ENCODE measurements at places on chromosomes 4 and X. TPM values are rescaled to one million over a fixed set of nuclear protein-coding genes. Genes with fewer than 3 reads are reported as not detected.

DNA sequence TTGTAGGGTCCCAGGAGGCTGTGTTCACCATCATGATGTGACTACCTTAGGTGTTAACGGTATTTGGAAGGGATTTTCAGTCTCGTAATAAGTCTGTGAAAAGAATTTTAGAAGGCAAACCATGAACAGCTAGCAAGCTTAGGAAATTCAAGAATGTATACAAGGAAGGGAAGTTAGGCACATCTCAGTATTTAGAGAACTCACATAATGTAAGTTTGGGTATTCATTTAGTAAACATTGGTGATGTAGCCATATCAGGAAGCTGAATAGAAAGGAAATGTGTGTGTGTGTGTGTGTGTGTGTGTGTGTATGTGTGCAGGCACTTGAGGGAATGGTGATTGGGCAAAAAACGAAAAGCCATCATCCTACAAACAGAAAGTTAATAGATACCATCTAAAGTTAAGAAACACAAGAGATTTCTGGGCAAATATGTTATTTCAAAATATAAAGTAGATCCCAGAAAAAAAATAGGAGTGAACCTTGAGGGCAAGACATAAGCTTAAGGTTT, 34.7 kb upstream of the PRKX start:
- no peak for DNase-seq

DNA sequence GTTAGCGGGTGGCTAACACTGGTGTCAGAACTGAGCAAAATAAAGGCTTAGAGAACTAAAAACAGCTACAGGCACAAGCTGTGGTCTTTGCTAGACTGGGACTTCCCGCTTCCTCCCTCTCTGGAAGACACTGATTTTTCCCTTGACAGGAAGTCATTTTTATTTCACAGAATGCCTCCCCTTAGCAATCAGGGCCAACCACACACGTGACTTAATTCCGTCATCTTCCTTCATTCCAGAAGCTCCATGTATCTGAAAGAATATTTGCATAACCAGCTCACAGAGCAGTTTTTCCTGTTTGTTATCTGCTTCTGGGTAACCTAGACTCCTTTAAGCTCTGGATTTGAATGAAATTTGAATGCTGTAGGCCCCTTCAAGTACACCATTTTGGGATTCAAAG, 327.5 kb upstream of the FRG1 start:
- no peak for DNase-seq

DNA sequence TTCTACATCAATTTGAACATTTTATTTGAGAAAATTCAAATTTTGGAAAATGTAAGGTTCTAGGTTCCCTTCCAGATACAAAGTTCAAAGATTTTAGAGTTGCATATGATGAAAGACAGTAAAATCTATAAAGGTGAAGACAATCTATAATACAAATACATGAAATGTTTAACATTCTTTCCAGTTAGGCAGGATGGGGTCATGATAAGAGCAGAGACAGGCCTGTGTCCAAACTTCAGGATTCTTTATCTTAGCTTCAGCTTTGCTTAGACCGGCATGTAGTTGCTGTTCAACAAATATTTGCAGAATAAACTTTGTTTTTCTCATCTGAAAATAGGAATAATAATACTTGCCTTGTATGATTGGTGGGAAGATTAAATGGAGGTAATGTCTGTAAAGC, 4.5 kb upstream of the RPS6KA3 start:
- no peak for DNase-seq

GRCh38 chrX:71301195-71301924, at the start of gene ITGB1BP2:
Gene ITGB1BP2, plus strand, starts transcription at chrX:71301750. Its CDS starts 57 bp downstream, at chrX:71301807.
- DNase-seq = no peak

DNA sequence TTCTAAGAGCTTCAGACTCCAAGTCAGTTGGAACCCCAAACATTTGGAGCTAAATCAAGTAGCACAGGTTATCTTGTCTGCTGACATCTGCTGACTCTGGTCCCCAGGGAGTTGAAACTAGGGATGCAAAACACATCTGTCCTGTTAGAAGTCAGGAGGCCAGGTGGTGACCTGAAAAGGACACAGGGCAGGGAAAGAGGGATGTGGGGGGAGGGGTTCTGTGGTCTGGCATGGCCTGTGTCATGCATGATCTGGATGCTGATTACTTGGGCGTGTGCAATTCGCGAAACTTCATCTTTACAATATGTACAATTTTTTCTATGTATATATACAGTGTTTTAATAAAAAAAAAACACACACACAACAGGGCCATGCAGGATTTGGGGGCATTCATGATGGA, 55.3 kb downstream of the FHDC1 start:
- DNase-seq = no peak

GRCh38 chr4:1463088-1463926, 57.1 kb upstream of the NKX1-1 start:
- DNase-seq = no peak

TLR3 gene
- 7.6 TPM for total RNA-seq

TRPC3 gene
- total RNA-seq = not detected

GRCh38 chr4:21952549-21952948, 4.0 kb upstream of the KCNIP4 start:
- DNase-seq = no peak

DNA sequence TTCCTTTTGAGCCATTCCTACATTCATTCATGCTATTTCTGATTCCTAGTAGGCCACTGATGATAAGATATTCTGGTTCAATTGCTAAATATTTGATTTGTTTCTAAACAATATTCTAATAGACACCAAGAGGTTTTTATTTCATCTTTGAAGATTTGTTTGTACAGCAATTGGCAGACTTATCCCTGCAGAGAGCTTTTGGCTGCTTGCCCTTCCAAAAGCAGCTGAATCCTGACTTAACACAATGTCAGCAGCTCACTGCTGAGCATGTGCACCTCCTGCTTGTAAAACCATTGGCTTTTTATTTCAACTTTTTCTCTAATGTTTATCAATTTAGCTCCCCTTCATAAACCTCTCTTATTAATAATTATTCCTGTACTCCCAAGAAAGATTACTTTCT, 45.3 kb downstream of the MMRN1 start:
- DNase-seq = no peak

S100P gene
- total RNA-seq = 8.8 TPM

DNA sequence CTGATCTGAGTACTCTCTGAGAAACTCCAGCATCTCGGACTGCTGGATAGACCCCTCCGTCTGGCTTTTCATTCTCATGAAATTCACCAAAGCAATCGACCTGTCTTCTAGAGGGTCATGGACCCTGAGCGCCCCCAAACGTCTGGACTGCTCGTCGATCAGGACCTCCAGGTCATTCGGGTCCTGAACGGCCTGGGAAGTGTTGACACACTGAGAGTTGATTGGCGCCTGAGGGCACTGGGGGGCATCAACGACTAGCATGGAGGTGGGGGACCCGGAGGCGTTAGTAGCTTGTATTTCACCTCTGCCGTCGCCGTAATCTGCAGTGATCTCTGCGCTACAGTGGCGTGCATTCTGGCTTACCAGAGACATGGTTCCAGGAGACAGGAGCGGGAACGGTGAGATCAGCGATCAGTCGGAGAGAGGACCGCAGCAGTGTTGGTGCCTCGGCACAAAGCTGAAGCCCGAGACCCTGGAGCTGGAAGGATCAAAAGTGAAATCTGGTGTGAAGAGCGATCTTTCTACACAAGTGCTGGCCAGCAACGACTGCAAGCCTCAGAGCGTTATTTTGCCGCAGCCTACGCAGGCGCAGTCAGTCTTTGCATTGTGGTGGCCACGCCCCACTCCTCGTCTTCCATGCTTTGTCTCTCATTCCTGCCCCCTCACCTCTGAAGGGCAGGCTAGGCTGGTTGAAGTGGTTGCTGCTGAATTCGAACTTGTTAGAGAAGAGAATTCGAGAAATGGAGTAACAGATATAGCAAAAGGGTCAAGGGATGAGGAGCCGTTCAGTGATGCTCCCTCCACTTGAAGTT, at the start of gene MAGEE2:
Gene MAGEE2 (minus strand): TSS at position 575 of the 812 bp plus-strand sequence. CDS start 203 bp downstream, at position 372.
- DNase-seq = no peak

- DNase-seq = peak; percentile 77
These were observed 63.4 kb downstream of the NFKB1 start for GRCh38 chr4:102564399-102565059.

DNA sequence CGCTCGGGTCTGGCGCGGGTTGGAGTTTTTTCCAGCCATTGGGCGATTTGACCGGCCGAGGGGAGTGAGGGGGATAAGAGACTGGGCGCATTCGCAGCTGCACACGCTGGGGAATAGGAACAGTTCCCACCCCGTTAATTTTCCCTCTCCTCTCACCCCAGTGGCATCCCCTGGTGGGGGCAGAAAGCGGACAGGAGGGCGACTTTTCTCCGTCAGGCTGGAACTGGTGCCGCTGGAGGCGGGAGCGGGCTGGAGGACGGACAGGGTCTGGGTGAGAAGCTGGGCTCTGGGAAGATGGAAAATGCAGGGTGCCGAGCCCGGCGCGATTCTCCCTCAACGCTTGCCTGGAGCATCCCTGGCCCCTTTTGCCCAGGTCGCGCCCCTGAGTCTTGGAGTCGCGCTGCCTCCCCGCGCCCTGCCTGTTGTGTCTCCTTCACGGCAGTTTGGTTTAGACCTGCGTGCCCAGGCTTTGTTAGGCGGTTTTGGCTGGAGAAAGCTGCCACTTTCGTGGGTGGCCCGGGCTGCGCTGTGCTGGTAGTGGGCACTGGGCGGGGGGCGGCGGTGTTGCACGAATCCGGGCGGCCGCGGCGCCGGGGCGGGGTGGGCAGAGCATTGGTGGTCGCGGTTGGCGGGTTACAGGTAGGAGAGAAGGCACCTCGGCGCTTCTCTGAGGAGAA, 2.0 kb downstream of the ADGRL3 start:
- DNase-seq = no peak

MID2 gene
- 14.2 TPM for total RNA-seq

GRCh38 chr4:48495941-48496340, 5.9 kb downstream of the ZAR1 start:
- DNase-seq = no peak

- no peak for DNase-seq
These were observed 126.0 kb downstream of the GLRA3 start for GRCh38 chr4:174702979-174703478.

- DNase-seq = peak; percentile 38
These were observed 41.3 kb upstream of the STAG2 start for GRCh38 chrX:123920105-123920785.

- DNase-seq = no peak
These were observed 8.7 kb downstream of the GLOD5 start for GRCh38 chrX:48770296-48770695.

ANXA3 gene
- total RNA-seq = 297 TPM

SMR3B gene
- not detected for total RNA-seq

- DNase-seq = no peak
These were observed 1.2 kb downstream of the CXCL2 start for GRCh38 chr4:74097631-74098426.

DNA sequence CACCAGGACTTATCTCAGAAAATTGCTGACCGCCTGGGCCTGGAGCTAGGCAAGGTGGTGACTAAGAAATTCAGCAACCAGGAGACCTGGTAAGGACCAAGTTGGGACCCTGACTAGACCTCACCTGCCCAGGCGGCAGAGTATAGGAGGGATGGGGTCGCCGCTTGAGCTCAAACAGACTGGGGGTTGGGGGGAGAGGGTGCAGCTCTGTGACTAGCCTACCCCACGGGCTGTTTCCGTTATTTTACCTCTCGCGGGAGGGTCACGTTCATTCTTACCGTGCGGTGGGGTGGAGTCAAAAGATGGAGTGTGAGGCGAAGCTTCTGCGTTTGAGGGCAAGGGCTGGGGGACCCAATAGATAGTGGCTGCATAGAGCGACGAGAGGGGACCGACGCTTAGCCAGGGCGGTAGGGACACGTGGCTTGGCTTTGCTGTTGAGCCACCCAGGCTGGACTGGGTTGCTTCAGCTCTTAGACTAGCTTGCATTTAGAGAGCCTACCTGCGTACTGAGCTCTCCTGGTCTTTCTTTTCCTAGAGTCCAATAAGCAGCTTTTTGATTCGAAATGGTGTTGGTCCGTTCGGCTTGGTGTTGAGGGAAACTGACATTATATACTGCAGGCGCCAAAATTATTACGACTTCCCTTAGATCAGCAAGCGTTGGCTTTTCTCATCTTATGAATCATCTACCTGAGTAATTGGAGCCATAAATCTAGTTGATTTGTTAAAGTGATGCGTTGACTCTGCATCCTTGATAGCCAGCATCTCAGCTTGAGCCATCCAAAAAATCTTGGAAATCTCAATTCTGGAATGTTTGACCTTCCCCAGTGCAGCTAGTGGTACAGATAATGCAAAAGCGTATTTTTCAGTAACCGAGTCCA, 591 bp downstream of the PRPS1 start:
- DNase-seq = no peak

DNA sequence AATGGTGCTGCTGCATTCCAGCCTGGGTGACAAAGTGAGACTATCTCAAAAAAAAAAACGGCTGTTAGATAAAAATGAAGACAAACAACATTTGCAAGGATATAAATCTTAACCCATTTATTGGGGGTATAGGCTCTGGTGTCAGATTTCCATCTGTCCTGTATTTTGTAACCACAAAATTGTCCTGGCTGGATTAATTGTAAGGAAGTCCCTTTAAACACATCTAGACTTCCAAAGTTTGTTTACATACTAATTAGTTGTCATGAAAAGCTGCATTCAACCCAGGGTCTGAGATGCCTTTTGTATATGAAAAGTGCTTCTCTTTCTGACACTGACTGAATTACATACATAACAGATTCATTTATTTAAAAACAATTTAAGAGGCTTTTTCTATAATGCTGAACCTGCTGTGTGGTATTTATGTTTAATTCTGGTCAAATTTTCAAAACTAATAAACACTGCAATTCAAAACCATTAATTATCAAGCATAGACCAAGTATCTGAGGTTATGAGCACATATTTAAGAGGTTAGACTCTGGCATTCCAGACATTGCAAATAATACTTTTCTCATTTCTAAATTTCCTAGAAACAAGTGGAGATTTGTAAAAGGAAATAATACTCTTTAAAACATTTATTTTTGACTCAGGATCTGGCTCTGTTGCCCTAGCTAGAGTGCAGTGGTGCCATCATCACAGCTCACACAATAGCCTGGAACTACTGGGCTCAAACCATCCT, 17.5 kb upstream of the UGDH start:
- no peak for DNase-seq

RGN gene
- 4.4 TPM for total RNA-seq

DNA sequence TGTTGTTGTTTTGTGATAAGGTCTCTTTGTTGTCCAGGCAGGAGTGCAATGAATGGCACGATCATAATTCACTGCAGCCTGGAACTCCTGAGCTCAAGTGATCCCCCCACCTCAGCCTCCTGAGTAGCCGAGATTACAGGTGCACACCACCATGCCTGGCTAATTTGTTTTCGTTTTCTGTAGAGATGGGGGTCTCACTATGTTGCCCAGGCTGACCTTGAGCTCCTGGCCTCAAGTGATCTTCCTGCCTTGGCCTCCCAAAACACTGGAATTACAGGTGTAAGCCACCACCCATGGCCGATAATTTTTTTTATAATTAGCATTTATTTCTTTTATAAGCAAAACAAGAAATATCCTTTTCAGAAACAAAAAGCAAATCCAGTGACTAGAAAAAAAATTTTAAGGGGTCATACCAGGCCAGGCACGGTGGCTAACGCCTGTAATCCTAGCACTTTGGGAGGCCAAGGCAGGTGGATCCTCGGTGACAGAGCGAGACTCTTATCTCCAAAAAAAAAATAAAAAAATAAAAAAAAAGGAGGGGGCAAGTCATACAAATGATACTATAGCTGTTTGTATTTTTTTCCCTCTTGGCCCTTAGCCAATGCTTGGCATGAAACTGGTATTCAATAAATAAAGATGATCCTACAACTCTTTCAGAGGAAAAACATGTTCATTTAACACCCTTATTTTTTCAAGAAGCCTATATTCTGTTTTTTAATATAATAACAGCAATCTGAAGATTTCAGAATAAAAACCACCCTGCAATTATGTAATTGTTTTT, 3.4 kb downstream of the PLAC8 start:
- no peak for DNase-seq

TMPRSS11A gene
- not detected for total RNA-seq

TRO gene
- total RNA-seq = 17.1 TPM

GRCh38 chr4:19009881-19010280, 988.3 kb upstream of the LCORL start:
- DNase-seq = no peak

Data from kidney epithelial cell (primary cell).